Breast epithelium (tissue), 4 donors: ENCODE measurements at places on chromosomes 4 and X. TPM values are rescaled to one million over a fixed set of nuclear protein-coding genes. Genes with fewer than 3 reads are reported as not detected.
A peak's percentile ranks its signal among the peaks of the same experiment; 100 is the strongest.

- no peaks in the 10 kb centered on the region for H3K4me1 ChIP-seq
- H3K36me3 ChIP-seq, result no peaks in the 10 kb centered on the region
- peak overlapping the region; percentile 15 for H3K4me3 ChIP-seq
- no peak for DNase-seq
Observed at GRCh38 chr4:57119054-57119651, 9.0 kb upstream of the IGFBP7 start.

DNA sequence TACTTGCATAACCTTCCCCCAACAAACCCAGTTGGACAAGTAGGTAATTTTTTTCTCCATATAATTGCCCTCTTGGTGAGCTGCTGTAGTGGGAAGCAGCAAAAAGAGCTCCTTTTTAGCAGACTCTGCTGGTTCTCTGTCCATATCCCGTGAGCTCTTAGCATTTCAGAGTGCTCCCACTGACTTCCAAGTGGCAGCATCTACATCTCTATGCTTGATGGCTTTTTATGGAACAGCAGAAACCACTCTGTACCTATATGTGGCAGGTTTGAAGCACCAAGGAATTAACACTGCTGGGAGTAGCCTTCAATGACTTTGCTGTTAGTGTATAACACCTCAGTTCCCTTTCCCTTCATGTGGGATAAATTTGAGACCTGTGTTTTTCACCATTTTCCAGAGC lies 168.4 kb upstream of the NHS start:
- no peak overlapping the region for H3K4me3 ChIP-seq
- peaks cover 23% of the 10 kb centered on the region for H3K27me3 ChIP-seq
- DNase-seq, result no peak
- H3K27ac ChIP-seq, result no peak overlapping the region
- H3K4me1 ChIP-seq, result no peaks in the 10 kb centered on the region
- no peaks in the 10 kb centered on the region for H3K36me3 ChIP-seq

DNA sequence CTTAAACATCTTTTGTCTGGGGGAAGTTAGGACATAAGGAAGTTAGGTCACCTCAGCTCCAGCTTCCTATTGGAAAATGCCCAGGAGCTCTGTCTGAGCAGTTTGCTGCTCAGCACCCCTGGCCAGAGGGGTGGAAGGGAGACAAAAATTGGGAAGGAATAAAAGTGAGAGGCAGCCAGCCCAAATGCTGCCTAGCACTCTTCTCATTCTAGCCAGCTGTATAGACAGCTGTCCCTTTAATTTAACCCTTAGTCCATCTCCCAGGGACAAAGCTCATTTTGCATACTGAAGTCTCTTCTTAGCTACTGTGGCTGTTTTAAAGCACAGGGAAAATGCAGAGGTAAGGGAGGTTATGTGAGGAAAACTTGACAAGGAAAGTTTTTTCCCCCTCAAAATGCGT lies 89.5 kb upstream of the CITED1 start:
- H3K27ac ChIP-seq, result no peak overlapping the region
- H3K36me3 ChIP-seq, result no peaks in the 10 kb centered on the region
- no peaks in the 10 kb centered on the region for H3K4me1 ChIP-seq
- no peaks in the 10 kb centered on the region for H3K27me3 ChIP-seq

DNA sequence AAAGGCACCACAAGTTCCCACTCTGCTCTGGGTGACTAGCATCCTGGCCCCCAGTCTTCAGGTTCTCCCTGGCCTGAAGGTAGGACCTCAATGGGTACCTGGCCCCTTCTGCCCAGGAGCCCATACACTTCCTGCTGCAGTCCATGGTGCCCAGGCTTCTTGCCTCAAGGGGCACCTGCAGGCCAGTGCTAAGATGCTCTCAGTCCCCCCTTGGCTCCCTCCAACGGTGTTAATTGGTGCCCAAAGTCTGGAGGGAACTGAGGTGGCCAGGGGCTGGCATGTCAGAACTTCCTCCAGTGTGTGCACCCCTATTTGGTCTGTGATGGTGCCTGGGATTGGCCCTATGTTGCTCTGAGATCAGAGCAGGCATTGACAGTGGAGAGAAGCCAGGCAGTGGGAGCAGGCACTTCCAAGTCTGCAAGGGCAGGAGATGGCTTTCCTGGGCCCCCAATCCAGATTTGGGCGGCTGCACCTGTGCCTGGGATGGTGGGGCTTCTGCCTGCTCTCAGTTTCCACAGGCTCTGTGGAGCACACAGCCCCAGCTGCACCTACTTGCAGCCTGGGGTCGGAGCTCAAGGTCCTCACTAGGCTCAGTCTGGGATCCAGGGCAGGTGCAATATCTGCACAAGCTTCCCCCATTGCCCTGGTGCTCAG lies 301.6 kb downstream of the FAM47B start:
- no peak overlapping the region for H3K27ac ChIP-seq
- no peak for DNase-seq
- no peaks in the 10 kb centered on the region for H3K36me3 ChIP-seq
- H3K27me3 ChIP-seq, result peaks cover 25% of the 10 kb centered on the region
- H3K4me1 ChIP-seq, result no peaks in the 10 kb centered on the region
- no peak overlapping the region for H3K4me3 ChIP-seq

- no peak overlapping the region for H3K4me3 ChIP-seq
- DNase-seq, result no peak
- H3K27me3 ChIP-seq, result no peaks in the 10 kb centered on the region
Observed at GRCh38 chr4:43693876-43694275, 754.7 kb downstream of the KCTD8 start.

The VSIG4 gene
- total RNA-seq, result 90.0 TPM

GRCh38 chr4:148998719-148999118 lies 556.5 kb upstream of the NR3C2 start:
- no peaks in the 10 kb centered on the region for H3K27me3 ChIP-seq
- no peak overlapping the region for H3K27ac ChIP-seq
- H3K4me3 ChIP-seq, result no peak overlapping the region
- no peak for DNase-seq

The MAGEA11 gene
- not detected for total RNA-seq

The FGF5 gene
- not detected for total RNA-seq

The RAB33A gene
- total RNA-seq, result 2.6 TPM

- no peaks in the 10 kb centered on the region for H3K36me3 ChIP-seq
- H3K27ac ChIP-seq, result no peak overlapping the region
Observed at GRCh38 chr4:32010221-32010620, 1290.1 kb downstream of the PCDH7 start.

The SPANXA1 gene
- total RNA-seq, result not detected

The GPR78 gene
- 0.15 TPM for total RNA-seq

DNA sequence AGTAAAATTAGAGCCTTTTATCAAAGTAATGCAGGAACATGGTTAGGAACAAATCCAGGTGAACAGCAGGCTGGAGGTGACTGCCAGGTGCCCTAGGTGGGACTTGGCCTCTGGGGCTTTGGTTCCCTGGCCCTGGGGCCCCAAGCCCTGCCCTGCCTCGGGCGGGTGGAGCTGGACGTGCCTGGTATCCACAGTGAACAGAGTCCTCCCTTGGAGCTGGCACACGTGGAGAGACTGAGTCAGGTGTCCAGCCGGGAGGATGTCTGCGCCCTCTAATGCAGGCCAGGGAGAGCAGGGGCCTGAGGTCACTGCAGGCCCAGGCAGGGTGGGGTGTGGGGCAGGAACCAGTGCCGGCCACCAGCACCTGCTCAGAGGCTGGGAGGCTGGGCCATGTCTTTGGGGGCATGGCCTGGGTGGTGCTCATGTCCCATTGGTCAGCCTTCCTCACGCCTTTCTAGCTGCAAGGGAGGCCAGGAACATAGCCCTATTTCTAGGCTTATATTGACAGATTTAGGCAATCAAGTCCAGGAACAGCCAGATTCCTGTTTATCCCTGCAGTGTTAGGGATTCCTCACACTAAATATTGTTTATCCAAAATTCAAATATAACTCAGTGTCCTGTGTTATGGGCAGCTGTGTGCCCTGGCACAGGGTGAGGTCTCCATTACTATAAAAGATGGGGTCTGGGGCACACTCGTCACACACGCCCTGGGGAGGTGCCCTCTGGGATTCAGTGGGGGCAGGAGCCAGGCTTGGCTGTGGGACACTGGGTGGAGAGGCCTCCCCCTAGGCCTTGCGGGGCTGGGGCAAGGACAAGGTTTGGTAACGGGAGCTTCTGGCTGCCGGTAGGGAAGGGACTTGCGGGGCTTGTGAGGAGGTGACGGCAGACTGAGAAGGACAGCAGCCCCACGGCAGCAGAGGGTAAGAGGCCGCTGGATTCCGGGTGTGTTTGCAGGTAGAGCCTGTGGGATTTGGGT lies 14.3 kb upstream of the NAT8L start:
- H3K36me3 ChIP-seq, result no peaks in the 10 kb centered on the region
- DNase-seq, result no peak
- H3K4me3 ChIP-seq, result no peak overlapping the region
- H3K27me3 ChIP-seq, result no peaks in the 10 kb centered on the region

GRCh38 chrX:129525896-129526295 lies 2.6 kb upstream of the SMARCA1 start:
- peaks cover 9% of the 10 kb centered on the region for H3K27me3 ChIP-seq
- no peak for DNase-seq
- no peak overlapping the region for H3K4me3 ChIP-seq
- H3K27ac ChIP-seq, result no peak overlapping the region
- H3K36me3 ChIP-seq, result no peaks in the 10 kb centered on the region

DNA sequence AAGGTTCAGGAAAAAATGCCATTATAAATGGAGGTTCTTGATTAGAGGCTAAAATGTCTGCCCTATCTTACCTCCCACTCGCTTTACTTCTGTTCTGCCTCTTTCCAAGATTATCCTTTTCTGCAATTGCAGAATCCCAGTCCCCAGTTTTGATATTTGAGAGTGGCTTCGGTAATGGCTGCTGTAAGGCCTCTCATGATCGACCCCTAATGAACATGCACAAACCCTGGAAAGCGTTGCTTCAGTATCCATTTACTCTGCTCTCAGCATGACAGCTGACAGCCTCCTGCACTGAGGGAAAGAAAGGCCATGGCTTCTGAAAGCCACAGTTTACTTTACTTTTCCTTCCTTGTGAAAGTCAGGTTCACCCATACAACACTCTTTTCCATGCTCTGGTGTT lies 325.4 kb upstream of the GALNT7 start:
- H3K4me3 ChIP-seq, result no peak overlapping the region
- no peaks in the 10 kb centered on the region for H3K36me3 ChIP-seq
- no peaks in the 10 kb centered on the region for H3K27me3 ChIP-seq
- H3K27ac ChIP-seq, result no peak overlapping the region
- no peaks in the 10 kb centered on the region for H3K4me1 ChIP-seq

The GPC3 gene
- total RNA-seq, result 29.7 TPM

The USP27X gene
- 4.7 TPM for total RNA-seq

The DCAF12L1 gene
- not detected for total RNA-seq

DNA sequence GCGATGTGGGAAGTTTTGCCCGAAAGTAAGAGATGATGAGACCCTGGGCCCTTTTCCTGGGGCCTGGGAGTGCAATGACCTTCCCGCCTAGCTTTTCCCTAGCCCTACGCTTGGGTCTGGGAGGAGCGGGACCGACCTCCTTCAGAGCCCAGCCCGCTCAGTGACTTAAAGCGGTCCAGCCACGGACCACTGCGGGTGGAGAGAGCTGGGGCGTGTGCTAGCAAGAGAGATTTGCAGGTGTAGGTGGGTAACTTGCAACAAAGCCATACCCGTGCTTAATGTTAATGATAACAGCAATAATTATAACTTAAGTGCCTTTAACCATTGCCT lies 503 bp upstream of the PDE5A start:
- no peaks in the 10 kb centered on the region for H3K4me1 ChIP-seq
- H3K27me3 ChIP-seq, result no peaks in the 10 kb centered on the region
- no peaks in the 10 kb centered on the region for H3K36me3 ChIP-seq
- H3K27ac ChIP-seq, result peak overlapping the region; percentile 75

The ITIH6 gene
- total RNA-seq, result not detected

The S100G gene
- not detected for total RNA-seq

The DUSP21 gene
- not detected for total RNA-seq

DNA sequence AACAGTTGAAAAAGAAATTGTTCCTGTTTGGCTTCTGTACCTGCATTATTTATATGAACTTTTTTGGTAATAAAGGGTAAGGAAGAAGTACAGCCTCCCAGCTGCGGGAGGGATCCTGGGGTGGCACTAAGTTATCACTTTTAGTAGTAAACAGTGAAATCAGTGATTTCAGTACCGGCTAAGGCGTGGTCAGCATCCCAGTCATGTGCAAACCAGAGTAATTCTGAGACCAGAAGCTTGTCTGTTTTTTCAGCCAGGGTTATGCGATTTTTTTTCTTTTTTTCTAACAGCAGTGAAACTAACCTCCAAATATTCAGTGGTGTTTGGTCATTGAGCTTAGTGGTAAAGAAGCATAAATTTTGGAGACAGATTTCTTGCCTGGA lies 3.3 kb downstream of the EGF start:
- no peaks in the 10 kb centered on the region for H3K36me3 ChIP-seq
- no peak overlapping the region for H3K27ac ChIP-seq
- no peaks in the 10 kb centered on the region for H3K27me3 ChIP-seq
- H3K4me1 ChIP-seq, result no peaks in the 10 kb centered on the region
- no peak for DNase-seq

The GLOD5 gene
- total RNA-seq, result not detected

DNA sequence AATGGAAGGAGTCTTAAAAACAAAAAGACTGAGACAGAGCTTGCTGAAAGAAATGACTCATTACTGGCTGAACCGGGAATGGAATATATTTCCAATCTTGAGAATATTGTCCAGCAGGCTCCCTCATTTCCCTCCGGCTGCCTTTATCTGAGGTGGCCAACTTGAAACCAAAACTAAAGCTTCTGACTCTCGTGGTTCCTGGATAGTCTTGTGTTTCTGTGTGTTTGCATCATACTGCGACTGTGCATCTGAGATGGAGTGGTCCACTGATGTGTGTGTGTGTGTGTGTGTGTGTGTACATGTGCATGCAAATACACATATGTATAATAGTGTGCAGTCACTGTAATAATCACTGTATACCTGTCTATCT lies 145.6 kb upstream of the SCML1 start:
- no peaks in the 10 kb centered on the region for H3K36me3 ChIP-seq
- H3K4me1 ChIP-seq, result no peaks in the 10 kb centered on the region
- H3K27ac ChIP-seq, result peak overlapping the region; percentile 35

DNA sequence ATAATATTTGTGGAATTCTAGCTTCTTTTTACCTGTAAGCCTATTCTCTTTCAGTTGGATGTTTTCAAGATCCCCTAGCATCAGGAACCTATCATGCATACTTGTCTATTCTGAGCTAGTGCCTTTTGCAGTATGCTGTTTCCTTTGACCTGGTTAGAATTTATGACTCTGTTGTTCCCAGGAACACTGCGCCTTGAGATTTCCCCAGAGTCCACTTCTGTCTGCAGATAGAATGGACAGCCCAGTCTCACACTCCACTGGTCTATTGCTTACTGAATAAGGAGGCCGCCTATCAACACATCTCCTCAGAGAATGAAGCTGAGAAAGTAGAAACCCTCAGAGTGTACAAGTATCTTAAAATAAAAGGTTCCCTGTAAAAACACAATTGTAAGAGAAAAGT lies 465.1 kb upstream of the GALNTL6 start:
- DNase-seq, result no peak
- H3K27ac ChIP-seq, result no peak overlapping the region
- H3K4me1 ChIP-seq, result no peaks in the 10 kb centered on the region
- no peak overlapping the region for H3K4me3 ChIP-seq
- no peaks in the 10 kb centered on the region for H3K36me3 ChIP-seq

The STBD1 gene
- total RNA-seq, result 7.3 TPM
